ENCODE measurements at places on chromosomes 7 and 10. TPM values are rescaled to one million over a fixed set of nuclear protein-coding genes. Genes with fewer than 3 reads are reported as not detected.

TCAF2 gene
- 0.38 TPM for total RNA-seq

CLRN3 gene
- total RNA-seq = 0.31 TPM

GRCh38 chr7:100604976-100605911 lies 3.1 kb downstream of the PCOLCE start:
- DNase-seq = peak; percentile 45

- DNase-seq = no peak
Observed at GRCh38 chr7:28382144-28382543, 30.2 kb upstream of the CREB5 start.

GRCh38 chr7:67589183-67589582 lies 592.5 kb downstream of the TYW1 start:
- no peak for DNase-seq

DNA sequence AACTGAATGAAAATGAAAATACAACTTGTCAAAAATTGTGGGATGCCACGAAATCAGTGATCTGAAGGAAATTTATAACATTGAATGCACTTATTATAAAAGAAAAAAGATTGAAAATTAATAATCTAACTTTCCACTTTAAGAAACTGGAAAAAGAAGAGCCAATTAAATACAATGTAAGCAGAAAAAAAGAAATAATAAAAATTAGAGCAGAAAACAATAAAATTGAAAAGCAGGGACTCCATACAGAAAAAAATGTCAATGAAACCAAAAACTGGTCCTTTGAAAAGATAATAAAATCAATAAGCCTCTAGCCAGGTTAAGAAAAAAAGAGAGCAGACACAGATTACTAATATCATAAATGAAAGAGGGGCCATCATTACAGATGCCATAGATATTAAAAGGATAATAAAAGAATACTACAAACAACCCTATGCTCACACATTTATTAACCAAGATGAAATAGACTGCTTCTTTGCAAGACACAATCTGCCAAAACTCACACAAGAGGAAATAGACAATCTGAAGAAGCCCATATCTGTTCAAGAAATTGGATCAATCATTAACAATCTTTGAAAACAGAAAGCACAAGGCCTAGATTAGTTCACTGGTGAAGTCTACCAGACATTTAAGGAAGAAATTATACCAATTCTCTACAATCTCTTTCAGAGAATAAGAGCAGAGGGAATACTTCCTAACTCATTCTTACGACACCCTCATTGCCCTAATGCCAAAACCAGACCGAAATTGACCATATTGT lies 233.8 kb upstream of the NEBL start:
- no peak for DNase-seq

DNA sequence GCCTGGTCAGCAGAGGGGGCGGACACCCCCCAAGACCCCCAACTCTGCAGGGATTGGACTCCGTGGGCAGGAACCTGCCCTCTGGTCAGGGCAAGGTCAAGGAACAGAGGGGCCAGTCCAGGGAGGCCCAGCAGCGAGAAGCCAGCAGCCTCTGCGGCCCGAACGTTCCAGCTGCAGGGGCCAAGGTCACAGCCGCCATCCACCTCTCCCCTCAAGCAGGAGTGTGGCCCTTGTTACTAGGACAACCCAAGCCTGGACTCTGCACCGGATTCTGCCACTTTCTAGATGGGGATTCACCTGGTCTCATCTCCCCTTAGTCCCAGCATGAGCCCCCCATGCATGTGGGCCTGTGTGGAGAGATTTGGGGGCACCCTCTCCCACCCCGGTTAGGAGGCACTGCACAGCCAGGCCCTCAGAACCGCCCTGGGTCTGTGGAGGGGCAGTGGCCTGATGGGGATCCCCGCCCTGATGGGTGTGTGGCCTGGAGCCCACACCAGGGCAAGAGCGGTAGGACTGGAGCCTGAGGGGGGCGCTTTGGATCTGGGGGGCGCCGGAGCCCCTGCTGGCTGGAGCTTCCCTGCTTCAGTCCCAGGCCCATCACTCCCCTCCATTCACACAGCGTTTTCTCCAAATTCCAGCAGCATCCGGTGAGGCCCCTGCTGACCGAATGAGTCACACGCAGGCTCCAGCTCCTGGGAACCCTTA lies 18.1 kb downstream of the ADGRA1 start:
- DNase-seq = no peak

- DNase-seq = no peak
Observed at GRCh38 chr10:110398419-110399105, 93.8 kb upstream of the SMNDC1 start.

DNA sequence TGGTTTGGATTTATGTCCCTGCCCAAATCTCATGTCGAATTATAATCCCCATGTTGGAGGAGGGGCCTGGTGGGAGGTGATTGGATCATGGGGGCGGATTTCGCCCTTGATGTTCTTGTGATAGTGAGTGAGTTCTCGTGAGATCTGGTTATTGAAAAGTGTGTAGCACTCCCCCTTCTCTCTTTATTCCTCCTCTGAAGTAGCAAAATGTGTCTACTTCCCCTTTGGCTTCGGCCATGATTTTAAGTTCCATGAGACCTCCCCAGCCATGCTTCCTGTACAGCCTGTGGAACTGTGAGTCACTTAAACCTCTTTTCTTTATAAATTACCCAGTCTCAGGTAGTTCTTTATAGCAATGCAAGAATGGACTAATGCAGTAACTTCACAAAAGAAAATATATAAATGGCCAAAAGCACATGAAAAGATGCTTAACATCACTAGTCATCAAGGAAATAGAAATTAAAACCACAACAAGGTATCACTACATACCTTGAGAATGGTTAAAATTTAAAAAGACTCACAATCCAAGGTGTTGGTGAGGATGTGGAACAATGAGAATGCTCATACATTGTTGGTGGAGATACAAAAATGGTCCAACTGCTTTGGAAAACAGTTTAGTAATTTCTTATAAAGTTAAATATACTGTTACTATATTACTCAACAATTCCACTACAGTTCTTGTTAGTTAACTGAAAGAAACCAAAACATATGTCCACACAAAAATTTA lies 218.7 kb downstream of the SNX10 start:
- no peak for DNase-seq

DNA sequence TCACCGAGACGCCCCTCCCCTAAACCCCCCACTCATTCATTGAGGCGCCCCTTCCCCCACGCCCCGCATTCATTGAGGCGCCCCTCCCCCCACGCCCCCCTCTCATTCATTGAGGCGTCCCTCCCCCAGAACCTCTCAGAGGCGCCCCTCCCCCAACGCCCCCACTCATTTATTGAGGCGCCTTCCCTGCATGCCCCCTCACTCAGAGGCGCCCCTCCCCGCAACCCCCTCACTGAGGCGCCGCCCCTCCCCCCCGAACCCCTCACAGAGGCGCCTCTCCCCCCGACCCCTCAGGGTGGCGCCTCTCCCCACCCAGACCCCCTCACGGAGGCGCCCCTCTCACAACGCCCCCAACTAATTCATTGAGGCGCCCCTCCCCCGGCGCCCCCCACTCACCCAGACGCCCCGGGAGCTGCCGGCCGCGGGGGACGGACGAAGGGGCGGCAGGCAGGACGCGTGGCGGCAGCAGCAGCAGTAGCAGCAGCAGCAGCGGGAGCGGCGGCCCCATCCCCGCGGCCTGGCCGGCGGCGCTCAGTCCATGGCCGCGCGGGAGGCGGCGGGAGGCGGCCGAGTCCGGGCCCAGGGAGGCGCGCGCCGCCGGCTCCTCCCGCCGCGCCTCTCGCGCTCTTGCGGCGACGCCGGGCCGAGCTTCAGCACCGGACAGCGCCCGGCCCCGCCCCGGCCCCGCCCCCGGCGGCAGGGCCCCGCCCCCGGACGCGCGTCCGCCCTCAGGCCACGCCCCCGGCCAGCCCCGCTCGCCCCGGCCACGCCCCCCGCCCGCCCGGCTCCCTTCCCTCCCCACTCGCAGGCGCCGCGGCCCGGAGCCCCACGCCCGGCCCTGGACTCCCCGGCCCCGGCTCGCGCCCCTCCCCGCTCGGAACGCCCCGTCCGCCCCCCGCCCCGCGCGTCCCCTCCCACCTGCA lies at the start of gene PTPRN2:
Gene PTPRN2, minus strand, starts transcription at position 662 of the 923 bp plus-strand sequence.
- DNase-seq = peak; percentile 67

DNA sequence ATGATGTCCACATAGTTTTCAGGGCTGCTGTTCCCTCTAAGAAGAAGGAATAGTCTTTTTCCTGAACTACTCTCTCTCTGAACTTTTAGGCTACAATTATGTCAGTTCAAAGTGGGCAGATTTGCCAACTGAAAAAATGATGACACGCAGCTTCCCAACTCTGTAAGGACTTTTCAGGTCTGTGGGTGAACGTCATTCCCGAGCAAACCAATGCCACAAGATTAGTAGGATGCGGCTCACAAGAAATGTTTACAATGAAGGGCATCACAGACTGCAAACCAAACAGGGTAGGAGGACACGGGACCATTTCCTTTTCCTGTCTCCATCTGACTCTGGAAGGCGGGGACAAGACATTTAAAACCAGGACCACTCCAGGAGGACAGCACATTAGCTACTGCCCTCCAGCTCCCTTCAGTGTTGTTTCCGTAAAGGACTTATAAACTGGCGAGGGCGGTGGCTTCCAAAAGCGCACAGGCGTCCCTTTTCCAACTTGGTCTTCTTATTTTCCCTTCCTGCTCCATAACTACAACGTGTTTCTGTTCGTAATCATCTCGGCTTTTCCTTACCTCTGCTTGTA lies 539 bp upstream of the MKLN1 start:
- DNase-seq = peak; percentile 44

Data from endothelial cell (in vitro differentiated cells).